ENCODE measurements at places on chromosomes 5 and 9. TPM values are rescaled to one million over a fixed set of nuclear protein-coding genes. Genes with fewer than 3 reads are reported as not detected.

The PCDHA5 gene
- total RNA-seq = under 0.01 TPM

The CCDC180 gene
- 1.5 TPM for total RNA-seq

The FYB1 gene
- not detected for total RNA-seq

The SH3GL2 gene
- 0.33 TPM for total RNA-seq

The KLF9 gene
- total RNA-seq = 11.2 TPM

The PLAC8L1 gene
- total RNA-seq = not detected

The PTGES gene
- total RNA-seq = 5.1 TPM

The ADAMTS19 gene
- total RNA-seq = 0.13 TPM

The ZDHHC11B gene
- total RNA-seq = not detected

Measured in mesangial cell (primary cell).